ENCODE measurements at places on chromosomes 4 and X.

GRCh38 chr4:7539659-7540058, 104.9 kb upstream of the PSAPL1 start:
- no peak for DNase-seq

- no peak for DNase-seq
These were observed 85.2 kb downstream of the PLAC1 start for GRCh38 chrX:134572816-134573682.

- DNase-seq: peak; percentile 32
These were observed 8.5 kb upstream of the AKAP17A start for GRCh38 chrX:1582686-1583437.

GRCh38 chr4:97828646-97829045, 314.6 kb downstream of the STPG2 start:
- no peak for DNase-seq

GRCh38 chr4:177005674-177006230, 213.0 kb upstream of the VEGFC start:
- DNase-seq: no peak

GRCh38 chrX:95332530-95332929, 1352.1 kb upstream of the DIAPH2 start:
- no peak for DNase-seq

GRCh38 chrX:39043838-39044550, 242.7 kb downstream of the MID1IP1 start:
- DNase-seq: no peak

GRCh38 chr4:152850377-152850776, 70.6 kb downstream of the ARFIP1 start:
- DNase-seq: no peak

- DNase-seq: no peak
These were observed 249.4 kb downstream of the NDST4 start for GRCh38 chr4:114864060-114864459.

- DNase-seq: no peak
These were observed 66.8 kb downstream of the HHIP start for GRCh38 chr4:144712775-144713174.

GRCh38 chr4:90027565-90027964, 99.6 kb upstream of the CCSER1 start:
- no peak for DNase-seq

- DNase-seq: no peak
These were observed 61.5 kb downstream of the ADGRA3 start for GRCh38 chr4:22454216-22454838.

DNA sequence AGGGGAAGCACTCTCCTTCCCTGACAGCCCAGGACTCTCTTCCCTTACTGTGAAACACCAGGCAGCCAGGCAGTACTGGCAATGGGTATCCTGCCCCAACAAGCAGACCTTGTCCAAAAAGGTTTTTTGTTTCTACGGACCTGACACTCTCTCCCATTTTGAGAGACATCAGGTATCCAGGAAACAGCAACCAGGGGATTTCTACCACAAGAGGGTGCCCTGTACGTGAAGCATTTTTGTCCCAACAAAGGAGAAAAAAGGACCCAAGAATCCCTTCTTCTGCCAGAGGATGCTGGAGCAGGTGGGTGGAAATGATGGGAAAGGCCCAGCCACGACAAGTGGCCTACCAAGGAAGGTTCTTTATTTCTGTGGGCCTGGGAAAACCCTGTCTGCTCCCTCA, 65.7 kb upstream of the FGF13 start:
- no peak for DNase-seq

DNA sequence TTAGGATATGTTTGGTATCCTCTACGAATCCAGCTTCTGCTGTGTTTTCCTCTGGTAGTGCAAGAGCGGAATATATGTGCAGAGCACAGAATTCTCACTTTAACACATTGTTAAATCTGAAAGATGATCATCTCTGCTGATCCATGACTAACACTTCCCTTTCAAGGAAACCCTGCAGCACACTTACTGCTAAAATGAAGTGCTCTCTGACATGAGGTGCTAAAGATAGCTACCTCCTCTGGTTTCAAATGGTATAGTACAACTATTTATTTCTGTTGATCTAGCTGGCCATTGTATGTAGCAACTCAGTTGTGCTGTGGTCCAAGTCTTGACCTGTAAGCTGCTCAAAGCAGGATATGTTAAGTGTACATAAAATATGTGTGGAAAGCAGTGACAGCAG, 162.4 kb upstream of the FMR1 start:
- DNase-seq: no peak

DNA sequence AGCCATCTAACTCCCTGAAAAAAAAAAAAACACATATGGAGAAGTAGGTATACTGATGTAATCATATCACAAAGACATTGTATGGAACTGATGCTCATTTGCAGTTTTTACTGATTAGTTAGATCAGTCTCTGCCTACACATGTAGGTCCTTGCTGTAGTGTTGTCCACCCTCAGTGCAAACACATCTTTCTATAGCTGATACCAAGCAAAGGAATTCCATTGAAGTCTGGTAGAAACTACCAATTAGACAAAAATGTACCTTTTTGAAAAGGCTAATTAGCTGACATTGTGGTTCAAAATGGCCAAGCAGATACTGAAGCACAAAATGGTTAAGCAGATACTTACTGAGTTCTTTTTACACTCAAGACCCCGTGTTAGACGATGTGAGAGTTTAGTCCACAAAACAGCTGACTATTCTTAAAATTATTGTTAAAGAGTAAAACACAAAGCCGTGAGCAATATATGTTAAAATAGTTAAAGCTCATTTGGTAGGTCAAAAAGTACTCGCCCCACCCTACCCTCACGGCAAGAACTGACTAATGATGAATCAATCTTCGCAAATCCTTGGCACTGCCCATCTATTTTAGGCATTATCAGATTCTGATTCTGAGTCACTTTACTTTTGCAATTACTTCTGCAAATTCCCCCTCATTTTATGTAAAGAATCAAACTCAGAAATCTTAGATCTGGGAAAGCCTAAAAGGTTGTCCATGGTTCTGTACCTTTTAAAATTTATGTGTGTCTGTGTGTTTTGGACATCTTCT, 40.4 kb downstream of the COL4A6 start:
- no peak for DNase-seq

GRCh38 chrX:135453381-135453780, 31.6 kb downstream of the SMIM10L2A start:
- DNase-seq: no peak

All from NCI-H345 (cell line).